ENCODE measurements at places on chromosomes 12 and 14.

DNA sequence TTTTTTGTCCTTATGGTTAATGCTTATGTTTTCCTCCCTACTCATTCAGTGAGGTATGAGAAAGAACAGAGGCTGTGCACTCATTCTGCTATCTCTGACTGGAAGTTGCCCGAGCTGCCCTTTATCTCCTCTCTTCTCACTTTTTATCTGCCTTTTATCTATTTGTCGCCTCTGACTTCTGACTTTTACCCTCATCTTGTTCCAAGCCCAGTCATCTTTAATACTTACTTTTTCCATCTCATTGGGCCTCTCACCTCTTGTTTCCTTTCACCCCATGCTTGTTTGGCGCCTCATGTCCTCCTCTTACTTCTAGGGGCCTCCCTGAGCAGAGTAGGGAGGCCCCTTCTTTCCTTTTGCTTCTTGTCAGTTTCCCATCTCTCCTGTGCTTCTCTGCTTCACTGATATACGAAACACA, 50.7 kb downstream of the DIP2B start:
- no peak for DNase-seq

DNA sequence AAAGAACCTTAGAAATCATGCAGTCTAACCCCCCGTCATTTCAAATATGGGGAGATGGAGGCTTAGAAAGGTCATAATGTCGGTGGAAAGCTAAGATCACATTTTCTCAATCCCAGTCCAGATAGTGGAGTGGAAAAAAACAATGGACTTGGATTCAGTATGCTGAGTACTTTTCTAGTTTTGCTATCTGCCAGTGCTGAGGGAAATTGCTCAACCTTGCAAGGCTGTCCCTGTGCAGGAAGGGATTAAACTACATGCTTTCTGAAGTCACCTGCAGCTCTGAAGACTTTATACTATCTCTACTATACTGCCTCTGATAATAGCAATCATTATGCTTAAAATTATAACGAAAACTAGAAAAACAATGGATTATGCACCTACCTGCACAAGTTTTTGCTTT, 272.8 kb downstream of the LRIG3 start:
- no peak for DNase-seq

- no peak for DNase-seq
Observed at GRCh38 chr14:70014406-70015095, 135.3 kb downstream of the SMOC1 start.

DNA sequence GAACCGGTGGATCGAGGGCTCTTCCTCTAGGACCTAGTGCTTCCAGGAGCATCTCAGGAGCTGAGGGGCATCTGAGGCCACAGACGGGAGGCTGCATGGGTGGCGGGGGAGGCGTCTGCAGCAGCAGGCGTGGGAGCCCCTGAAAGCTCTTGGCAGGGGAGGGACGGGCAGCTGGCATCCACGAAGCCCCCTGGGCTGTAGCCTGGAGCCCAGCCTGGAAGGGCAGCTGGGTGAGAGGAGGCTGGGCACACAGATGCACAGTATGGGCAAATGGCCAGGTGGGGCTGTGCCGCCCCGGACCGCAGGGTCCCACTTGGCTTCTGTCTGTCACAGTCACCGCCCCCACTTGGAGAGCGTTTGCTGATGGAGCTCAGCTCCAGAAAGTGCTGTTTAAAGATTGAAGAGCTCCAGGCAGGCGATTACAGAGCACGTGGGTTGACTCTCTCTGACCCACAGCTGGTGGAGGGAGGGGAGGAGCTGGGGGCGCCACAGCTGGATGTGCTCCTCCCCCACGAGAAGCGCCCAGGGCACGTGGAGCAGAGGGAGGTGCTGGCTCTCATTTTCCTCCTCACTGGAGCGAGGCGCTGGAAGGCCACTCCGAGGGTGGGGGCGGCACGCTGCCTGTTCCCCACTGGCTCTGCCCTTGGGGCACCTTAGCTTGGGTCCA, 155.0 kb upstream of the C14orf180 start:
- DNase-seq = no peak

GRCh38 chr12:2613326-2614073, 181.3 kb upstream of the FKBP4 start:
- DNase-seq = peak; percentile 97

DNA sequence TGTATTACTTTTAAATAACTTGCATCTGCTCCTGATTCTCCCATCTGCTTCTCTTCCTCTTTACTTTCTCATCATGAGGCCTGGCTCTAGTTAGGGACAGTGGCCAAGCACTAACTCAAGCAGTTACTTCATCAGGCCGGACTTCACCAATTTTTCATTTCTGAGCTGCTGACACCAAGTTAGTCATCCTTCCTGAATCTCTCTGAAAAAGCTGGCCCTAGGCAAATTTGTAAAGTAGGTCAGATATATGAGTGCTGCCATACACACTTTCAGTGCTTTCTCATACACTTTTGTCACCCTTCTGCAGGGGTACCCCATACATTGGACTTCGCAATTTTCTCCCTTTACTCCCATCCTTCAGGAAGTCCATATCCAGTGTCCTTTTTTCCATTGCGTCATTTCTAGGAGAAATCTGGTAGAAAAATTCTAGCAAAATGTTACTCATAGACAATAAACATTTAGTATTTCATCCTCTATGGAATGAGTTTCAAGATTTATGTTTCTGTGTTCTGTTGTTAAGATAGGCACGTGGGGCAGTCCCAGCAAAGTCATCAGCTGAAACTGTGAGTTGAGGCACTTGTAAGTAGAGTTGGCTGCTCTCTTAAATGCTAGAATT, 276.8 kb upstream of the TMPO start:
- DNase-seq = peak; percentile 52

GRCh38 chr14:28671425-28671824, 95.2 kb upstream of the FOXG1 start:
- peak; percentile 81 for DNase-seq

GRCh38 chr12:124928095-124928911, 13.9 kb upstream of the UBC start:
- DNase-seq = peak; percentile 95

- no peak for DNase-seq
Observed at GRCh38 chr12:29572464-29572863, 75.0 kb upstream of the OVCH1 start.

DNA sequence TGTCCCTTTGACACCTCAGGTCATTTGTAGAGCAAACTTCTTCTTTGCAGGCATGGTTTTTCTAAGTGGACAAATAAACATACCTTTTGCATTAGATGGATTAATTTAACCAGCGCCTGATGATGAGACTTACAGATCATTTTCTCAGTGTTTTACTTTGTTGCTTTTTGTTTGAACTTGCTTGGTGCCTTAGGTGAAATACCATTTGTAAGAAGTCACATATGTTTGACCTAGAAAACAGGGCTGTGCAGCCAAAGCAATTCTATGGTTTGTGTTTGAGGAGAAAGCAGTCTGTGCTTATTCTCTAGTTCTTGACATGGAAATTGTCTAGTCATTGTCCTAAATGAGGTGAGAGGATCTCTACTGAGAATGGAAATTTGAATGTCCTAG, 111.1 kb downstream of the DIP2B start:
- peak; percentile 61 for DNase-seq

DNA sequence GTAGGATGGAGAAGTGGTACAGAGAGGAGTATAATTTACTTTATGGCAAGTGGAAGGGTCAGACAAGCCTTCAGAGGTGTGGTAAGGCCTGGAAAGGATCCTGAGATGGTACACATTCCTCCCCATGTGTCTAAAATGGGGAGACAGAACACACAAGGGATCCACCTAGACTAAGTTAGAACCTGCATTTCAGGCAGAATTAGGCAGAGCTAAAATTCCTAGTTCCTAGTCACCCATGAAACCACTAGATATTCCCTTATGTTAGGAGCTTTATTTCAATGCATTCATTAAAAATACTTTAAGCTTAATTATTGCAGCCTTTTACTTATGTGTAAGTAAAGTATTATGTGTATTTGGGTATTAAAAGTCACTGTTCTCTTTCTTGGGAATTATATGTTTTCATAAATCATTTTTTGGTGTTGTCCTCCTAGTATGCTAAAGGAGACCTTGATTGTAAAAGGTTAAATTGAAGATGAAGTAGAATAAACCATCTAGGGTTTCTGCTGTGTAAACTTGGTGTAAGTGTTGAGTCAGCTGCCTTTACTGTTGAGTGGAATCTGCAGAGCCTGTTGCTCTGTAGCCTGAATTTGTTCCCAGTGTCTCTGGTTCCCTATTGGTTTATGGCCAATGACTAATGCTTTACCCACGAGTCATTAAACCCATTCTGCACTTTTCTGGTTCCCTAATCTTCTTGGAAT, 423.2 kb downstream of the ATP23 start:
- DNase-seq = peak; percentile 99

DNA sequence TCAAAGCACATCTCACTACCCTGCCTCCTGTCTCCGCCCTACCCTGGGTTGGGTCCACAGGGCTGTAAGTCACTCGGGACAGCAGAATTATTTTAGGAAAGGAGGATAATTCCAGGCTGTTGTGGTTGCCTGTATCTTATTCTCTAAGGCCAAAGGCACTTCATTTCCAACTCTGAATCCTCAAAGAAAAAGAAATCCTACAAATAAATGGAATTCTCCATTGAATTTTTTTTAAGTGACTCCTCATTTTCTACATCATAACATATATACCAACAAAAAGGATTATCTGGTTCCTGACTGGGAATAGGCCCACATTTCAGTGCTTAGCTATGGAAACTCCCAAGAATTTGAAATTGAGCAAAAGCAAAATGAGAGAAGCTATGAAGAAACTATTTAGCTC, 186.4 kb downstream of the ITPR2 start:
- DNase-seq = no peak

DNA sequence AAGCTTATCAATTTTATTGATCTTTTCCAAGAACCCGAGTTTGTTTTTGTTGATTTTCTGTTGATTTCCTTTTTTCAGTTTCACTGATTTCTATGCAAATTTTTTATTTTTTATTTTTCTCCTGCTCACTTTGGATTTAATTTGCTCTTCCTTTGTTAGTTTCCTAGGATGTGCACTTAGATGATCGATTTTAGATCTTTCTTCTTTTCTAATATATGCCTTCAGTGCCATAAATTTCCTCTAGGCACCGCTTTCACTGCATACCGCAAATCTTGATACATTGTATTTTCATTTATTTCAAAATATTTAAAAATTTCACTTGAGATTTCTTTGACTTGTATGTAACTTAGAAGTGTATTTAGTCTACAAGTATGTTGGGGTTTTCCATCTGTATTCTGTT, 9.5 kb downstream of the TOGARAM1 start:
- no peak for DNase-seq

- peak; percentile 78 for DNase-seq
Observed at GRCh38 chr14:73741386-73741875, 27.2 kb upstream of the PNMA1 start.

GRCh38 chr14:93133464-93133863, 17.7 kb upstream of the ITPK1 start:
- DNase-seq = no peak

- no peak for DNase-seq
Observed at GRCh38 chr14:103142026-103142425, 18.8 kb downstream of the TNFAIP2 start.

DNA sequence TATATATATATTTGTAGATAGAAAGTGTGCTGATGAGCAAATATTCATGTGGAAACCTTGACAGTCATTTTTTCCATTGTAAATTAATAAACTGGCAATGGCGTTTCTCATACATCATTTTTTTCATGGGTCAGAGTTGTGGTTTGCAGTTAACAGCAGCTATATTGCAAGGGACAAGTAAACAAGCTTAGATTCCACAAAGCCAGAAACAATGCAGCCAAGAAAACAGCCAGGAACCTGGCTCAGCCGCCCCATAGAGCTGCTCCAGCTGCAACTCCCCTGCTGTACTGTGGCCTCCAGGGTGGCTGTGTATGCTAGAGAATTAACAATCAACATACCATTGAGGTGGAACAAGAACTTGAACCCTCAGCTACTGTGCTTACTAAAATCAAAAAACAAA, 298.2 kb downstream of the TMEM132D start:
- DNase-seq = peak; percentile 72

DNA sequence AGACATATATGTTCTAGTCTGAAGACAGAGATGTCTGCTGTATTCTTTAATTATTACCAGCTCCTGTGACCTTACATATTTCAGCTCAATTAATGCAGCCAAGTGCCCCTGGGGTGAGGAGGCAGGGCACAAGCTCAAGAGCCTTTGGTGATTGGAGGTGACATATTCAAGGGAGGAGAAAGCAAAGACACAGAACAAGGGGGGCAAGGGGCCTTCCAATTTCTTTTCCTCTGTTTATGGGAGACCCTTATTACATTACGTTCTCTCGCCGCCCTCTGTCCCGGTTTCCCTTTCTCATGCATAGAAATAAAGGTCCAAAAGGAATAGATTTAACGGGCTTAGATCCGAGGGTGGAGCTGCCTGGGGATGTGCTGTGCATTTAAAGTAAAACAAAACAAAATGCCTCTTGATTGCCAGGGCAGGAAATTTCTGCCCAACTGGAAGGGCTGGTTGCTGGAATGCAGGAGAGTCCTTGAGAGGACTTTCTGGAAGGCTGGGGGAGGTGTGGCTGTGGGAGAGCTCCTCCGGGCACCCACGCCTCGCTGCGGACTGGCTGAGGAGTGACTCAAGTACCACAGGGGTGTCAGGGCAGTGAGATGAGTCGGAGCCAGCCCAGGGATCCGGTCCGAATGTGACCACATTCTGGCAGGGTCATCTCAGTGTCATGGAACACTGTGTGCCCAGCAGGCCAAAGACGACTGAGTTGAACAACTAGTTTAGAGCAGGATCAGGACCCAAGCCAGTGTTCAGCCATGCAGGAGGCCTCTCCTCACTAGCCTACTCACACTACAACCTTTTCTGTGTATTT, 32.1 kb upstream of the GSG1 start:
- peak; percentile 90 for DNase-seq

- DNase-seq = no peak
Observed at GRCh38 chr14:95240859-95241813, 78.6 kb downstream of the CLMN start.

DNA sequence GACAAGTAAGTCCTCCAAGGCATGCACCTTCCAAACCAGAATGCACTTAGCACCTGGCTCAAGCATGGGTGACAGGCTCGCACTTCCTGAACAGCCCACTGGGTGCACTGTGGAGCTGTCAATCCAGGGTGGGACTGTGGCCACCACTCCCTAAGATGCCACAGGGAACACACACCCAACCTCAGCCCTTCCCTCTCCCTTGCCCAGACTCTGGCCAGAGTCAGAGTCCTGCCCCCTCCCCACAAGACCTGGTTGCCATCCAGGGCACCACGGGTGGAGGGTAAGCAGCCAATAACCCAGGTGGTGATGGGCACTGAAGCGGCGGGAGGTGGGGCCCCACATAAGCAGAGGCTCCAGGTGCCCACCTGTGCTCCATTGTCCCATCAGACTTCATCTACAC, 160.6 kb downstream of the MYRFL start:
- no peak for DNase-seq

GRCh38 chr12:112163471-112163991, 38.2 kb downstream of the TRAFD1 start:
- no peak for DNase-seq

DNA sequence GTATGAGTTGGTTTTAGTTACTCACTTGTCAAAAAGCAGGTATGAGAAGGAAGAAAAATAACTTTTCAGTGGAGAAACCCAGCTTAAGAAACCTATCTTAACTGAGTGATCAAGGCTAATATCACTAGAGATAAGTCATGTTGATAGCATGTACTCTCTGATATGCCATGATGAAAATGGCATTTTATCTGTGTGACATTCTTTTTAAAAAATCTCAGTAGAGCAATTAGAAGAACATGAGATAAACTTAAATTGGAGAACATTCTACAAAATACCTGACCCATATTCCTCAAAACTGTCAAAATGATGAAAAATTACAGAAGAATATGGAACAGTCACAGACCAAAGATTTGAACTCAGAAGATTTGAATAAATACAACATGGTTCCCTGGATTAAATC, 912.4 kb upstream of the ATXN7L3B start:
- DNase-seq = no peak
